ENCODE measurements at places on chromosomes 16 and 17.

GRCh38 chr16:85608887-85609286, 4.2 kb upstream of the GSE1 start:
- DNase-seq = no peak

GRCh38 chr17:80529904-80530292, 14.7 kb upstream of the RPTOR start:
- no peak for DNase-seq

- DNase-seq = no peak
Observed at GRCh38 chr16:23768581-23768980, 13.8 kb downstream of the CHP2 start.

- DNase-seq = no peak
Observed at GRCh38 chr16:28166394-28167208, 45.2 kb downstream of the XPO6 start.

GRCh38 chr16:50282010-50282538, 15.7 kb downstream of the ADCY7 start:
- no peak for DNase-seq

- DNase-seq = no peak
Observed at GRCh38 chr17:39648616-39649366, 11.8 kb downstream of the STARD3 start.

DNA sequence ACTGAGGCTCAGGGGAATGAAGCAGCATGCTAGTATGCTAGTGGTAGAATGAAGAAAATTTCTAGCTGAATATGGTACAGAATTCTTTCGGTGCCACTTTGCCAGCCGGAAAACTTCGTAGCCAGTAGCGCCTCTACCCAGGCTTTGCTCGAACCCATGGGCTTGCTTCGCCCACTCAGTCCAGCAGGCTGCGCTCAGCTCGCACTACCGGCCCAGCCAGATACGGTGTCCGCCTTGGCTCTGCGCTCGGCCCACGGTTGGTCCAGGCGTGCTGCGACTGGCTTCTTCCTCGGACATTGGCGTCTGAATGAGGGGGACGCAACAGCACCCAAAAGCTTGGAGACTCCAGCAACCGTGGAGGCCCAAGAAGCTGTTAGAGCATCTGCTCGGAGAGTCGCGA, 372.5 kb upstream of the CDH8 start:
- DNase-seq = no peak

GRCh38 chr17:9212376-9213302, 191.3 kb downstream of the NTN1 start:
- no peak for DNase-seq

DNA sequence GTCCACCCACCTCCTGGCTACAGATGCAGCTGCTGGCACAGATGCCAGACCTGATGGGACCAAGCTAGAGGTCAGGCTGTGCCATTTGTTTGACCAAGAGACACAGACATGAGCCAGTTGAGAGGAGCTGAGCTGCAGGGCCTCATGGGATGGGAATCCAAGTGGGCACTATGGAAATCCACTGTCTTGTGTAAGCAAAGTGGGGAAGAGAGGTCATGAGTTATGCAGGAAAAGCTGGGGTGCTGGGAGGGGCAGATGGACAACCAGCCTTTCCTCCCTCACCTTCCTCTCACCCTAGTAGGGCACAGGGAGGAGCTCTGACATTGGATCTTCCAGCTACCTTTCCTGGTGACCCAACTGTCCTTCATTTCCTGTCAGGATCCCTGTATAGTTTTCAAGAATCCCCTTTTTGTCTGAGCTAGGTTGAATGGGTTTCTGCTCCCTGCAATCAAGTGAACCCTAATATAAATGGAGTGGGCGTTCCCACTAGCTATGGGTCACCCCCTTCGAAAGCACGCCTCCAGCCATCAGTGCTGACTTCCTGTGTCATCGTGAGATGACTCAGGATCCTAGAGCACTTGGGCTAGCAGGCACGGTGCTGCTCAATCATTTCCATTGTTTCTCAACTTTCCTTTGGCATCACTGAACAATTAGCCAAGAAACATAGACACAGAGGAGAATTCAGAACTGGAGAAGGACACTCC, 13.6 kb downstream of the ATPAF2 start:
- no peak for DNase-seq

GRCh38 chr16:50761267-50761666, 19.4 kb downstream of the CYLD start:
- no peak for DNase-seq

DNA sequence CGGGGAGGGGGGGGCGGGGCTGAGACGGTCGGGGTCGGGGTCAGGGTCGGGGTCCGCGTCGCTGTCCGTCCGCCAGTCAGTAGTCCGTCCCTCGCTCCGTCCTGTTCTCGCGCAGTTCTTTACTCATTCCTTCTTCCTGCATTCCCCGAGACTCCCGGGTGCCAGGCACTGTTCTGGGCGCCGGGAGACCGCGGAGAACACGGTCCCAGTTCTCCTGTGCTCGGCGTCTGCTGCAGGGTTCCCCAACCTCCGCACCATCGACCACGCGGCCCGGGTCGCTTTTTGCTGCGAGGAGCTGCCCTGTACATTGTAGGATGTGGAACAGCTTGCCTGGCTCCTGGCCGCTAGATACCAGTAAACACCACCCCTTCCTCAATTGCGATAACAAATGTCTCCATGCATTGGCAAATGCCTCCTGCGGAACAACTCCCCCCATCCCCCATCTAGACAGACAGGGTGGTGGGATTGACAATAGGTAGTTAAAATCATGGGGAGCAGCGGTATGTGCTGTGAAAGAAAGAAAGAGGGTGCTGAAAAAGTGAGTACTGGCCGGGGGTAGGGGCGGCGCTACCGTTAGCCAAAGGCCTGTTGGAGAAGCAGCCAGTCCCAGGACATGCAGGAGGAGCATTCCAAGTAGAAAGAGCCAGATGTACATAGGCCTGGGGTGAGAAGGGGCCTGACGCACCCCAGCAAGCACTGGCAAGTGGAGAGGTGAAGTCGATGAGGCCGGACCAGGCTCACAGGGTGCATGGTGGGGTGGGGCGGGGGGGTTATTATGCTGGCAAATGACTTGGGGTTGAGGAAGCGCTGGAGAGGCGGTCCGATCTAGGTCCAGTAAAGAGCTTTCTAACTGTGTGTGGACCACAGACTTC, 631 bp downstream of the TRAF7 start:
- DNase-seq = no peak

DNA sequence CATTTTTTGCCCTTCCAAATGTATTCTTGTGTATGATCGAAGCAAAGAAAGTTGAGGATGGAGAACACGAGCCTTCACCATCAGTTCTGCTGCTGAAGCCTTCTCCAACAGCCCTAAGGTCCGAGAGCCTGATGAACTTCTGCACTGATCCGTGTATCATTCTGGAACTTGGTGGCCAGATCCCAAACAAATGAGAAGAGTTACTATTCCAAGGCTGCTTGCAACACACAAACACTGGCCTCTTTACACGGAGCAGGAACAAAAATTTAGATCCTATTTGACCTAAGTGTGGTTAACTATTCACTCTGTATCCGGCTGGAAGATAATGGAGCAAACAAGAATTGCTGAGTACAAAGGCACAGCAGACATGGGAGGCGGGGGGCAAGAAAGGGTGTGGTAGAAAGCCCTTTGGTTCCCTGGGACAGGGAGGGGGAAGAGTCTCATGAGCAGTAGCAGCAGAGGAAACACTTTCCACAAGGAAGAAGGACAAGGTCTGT, 282.9 kb downstream of the SOX9 start:
- no peak for DNase-seq

DNA sequence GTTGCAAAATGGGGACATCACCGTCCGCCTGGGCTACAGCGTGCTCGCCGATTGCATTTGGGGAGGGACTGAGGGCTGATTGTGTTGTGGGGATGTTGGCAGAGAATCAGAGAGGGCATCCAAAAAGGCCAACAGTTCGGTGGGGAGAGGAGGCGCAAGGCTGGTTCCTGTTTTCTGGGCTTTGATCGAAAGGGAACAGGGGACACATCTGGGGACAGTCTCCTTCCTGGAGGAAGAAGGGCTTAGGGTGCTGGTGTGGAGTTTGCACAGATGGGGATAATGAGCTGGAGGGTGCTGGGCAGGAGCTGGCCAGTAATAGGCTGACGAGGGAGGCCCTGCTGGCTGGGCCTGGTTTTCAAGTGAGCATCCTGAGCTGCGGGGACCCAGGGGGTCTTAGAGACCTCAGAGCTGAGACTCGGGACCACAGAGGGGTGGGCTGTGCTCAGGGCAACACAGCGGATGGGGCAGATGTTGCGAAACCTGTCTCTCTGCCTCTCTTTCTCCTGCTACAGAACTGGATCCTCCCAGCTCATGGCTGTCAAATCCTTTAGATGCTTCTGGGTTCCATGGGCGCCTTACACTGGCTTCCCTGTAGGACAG, 288.7 kb downstream of the SEC14L1 start:
- DNase-seq = no peak

DNA sequence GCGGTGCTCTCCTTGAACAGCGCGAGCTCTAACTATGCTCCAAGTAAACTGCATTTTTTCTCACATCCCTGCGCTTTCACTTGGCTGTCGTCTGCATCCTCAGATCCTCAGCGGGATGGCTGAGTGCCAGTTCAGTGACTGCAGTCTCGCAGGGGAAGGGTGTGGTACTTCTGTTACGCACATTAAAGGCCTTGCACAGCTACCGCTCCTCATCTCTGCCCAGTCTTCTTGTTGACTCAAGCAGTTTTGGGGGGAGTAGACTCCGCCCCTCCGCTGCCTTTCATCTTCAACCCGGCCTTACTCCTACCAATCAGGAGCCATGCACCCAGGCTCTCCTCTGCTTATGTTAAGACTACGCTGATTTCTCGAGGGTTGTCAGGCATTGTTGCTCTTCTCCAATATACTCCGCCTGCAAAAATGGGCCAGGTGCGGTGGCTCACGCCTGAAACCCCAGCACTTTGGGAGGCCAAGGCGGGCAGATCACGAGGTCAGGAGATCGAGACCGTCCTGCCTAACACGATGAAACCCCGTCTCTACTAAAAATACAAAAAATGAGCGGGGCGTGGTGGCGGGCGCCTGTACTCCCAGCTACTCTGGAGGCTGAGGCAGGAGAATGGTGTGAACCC, 10.0 kb downstream of the ATP5PD start:
- no peak for DNase-seq

- no peak for DNase-seq
Observed at GRCh38 chr17:33241390-33241789, 51.7 kb downstream of the ASIC2 start.

GRCh38 chr17:42101513-42102292, 3.4 kb upstream of the ZNF385C start:
- DNase-seq = peak; percentile 66

- no peak for DNase-seq
Observed at GRCh38 chr16:54144572-54144947, 142.0 kb downstream of the IRX3 start.

DNA sequence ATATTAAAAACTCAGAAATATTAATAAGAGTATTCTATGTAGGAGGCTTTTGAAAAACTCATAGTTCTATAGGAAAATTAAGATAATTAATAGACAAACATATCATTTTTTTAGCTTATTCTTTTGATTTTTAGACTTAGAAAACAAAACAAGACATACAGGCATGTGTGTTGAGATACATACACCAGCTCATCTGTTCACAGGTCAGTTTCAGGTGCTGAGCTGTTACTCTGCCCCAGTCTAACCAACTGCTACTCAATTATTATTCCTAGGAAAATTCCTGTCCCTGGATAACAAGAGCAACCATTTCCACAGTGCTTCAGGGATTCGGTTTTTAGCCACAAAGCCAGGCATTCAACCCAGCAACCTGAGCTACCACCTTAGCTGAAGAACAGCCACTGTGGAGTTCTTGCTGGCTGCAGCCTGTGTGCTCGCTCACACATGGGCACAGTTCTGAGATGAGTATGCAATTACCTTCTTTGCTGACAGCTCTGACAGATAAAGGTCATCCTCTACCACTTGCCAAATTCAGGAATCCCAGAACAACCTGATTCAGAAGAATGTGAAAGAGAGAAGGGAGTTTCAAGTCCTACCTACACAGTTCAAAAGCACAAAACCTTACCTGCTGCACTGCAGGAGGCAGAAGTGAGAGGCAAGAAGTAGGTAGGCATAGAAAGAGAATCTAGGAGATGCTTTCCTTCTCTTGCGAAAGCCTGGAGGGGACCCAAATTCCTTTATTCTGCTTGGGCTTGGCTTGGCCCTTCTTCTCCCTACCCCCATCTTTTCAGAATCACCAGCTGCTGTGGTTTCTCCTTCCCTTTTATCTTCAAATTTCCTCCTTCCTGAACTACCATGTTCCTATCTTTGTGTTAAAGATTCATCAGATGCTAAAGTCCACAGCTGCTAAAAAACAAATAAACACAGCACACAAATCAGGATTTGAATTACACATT, 62.7 kb downstream of the TEX2 start:
- no peak for DNase-seq

DNA sequence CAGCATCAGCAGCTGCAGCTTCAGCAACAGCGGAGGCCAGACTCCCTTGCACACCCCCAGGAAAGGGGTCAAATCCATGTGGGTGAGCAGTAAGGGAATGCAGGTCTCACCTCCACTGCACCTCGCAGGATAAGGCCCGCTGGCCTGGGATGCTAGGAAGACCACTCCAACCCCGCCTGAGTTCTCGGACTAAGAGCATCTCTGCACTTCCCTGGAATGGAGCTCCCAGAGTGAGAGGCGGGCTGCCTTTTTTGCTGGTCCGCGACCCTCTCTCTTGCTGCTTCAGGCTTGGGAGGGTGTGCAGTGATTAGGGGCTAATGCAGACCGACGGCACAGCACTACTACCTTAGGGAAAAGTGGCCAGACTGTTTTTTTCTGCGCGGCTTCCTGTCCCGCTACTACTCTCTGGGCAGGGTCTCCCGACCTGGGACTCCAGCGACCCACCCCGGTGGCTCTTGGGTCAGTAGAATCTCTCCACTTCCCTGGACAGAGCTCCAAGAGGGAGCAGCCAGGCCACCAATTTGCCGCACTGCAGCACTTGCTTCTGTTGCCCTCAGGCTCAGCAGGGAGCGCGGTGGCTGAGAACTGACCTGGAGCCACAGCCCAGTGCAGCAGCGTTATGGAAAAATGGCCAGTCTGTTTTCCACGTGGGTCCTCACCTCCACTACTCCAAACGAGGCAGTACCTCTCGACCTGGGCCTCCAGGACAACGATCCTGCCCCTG, 480.4 kb downstream of the CDH8 start:
- no peak for DNase-seq

GRCh38 chr16:81483970-81484595, 39.5 kb downstream of the CMIP start:
- DNase-seq = no peak

GRCh38 chr16:15855704-15856003, 1.2 kb downstream of the MYH11 start:
- DNase-seq = no peak

- no peak for DNase-seq
Observed at GRCh38 chr17:19456016-19456927, 45.2 kb downstream of the RNF112 start.

- DNase-seq = no peak
Observed at GRCh38 chr17:4641297-4642195, at the start of gene ALOX15. TSS of gene ALOX15 (minus strand) at chr17:4641678. CDS start at chr17:4641651, 27 bp downstream.

- DNase-seq = no peak
Observed at GRCh38 chr16:51062039-51062438, 89.0 kb downstream of the SALL1 start.

DNA sequence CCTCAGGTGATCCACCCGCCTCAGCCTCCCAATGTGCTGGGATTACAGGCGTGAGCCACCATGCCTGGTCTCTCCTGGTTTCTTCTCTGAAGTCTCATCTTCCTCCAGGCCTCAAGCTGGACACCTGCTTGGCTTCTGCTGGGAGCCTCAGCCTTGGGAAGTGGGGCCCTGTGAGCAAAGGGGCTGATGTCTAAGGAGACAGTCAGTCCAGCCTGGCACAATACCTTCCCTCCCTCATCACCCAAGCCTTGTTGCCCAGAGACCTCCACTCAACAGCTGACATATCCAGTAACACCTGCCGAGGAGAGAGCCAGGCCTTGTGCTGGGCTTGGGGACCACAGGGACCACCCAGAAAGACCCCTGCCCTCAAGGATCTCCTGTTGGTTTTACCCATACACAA, 251.6 kb downstream of the GSG1L start:
- DNase-seq = no peak

- DNase-seq = no peak
Observed at GRCh38 chr17:49707246-49707607, 537 bp downstream of the SLC35B1 start.
